ENCODE measurements at places on chromosomes 12 and 14. TPM values are rescaled to one million over a fixed set of nuclear protein-coding genes. Genes with fewer than 3 reads are reported as not detected.

Gene PLEKHA5
- total RNA-seq, result 3.7 TPM

Gene ASB8
- 37.9 TPM for total RNA-seq

Gene C1QL4
- not detected for total RNA-seq

Gene ARHGEF25
- 0.37 TPM for total RNA-seq

Gene TAS2R19
- 1.9 TPM for total RNA-seq

Gene SPTB
- not detected for total RNA-seq

Gene RPS6KA5
- total RNA-seq, result 50.8 TPM

Gene ARF6
- total RNA-seq, result 183 TPM

Gene RHNO1
- total RNA-seq, result 56.9 TPM

Gene MYRFL
- total RNA-seq, result not detected

Gene EPYC
- total RNA-seq, result not detected

Gene OVCH1
- total RNA-seq, result not detected

Gene IFNG
- total RNA-seq, result 3.1 TPM

Gene PA2G4
- total RNA-seq, result 323 TPM

Gene MTERF2
- total RNA-seq, result 3.8 TPM

Gene PTGER2
- 116 TPM for total RNA-seq

Gene RNASE4
- total RNA-seq, result 1.6 TPM

Gene ARL1
- total RNA-seq, result 40.4 TPM

Gene SALL2
- total RNA-seq, result 1.9 TPM

Gene PMEL
- total RNA-seq, result 0.55 TPM

Gene RNF212B
- total RNA-seq, result not detected

Gene KRT82
- total RNA-seq, result not detected

Gene KCNMB4
- total RNA-seq, result 0.60 TPM

Gene PARPBP
- 32.2 TPM for total RNA-seq

Gene IGF1
- total RNA-seq, result 0.52 TPM

Gene TAS2R30
- total RNA-seq, result 3.2 TPM

Gene PTPN21
- total RNA-seq, result 0.08 TPM

Gene HOXC5
- not detected for total RNA-seq

Gene CCDC92
- total RNA-seq, result 14.8 TPM

Gene GPR84
- total RNA-seq, result 0.32 TPM

Gene STK38L
- 19.3 TPM for total RNA-seq

Gene NEDD1
- 42.3 TPM for total RNA-seq

Gene OR4K14
- not detected for total RNA-seq

Gene CIROP
- not detected for total RNA-seq

Gene TSPAN9
- total RNA-seq, result not detected

Gene RHOJ
- total RNA-seq, result not detected

Gene SAMD15
- 0.40 TPM for total RNA-seq

Gene AHNAK2
- total RNA-seq, result not detected

Gene FAM90A1
- total RNA-seq, result not detected

Gene C12orf54
- total RNA-seq, result not detected

Gene NUBPL
- 5.8 TPM for total RNA-seq

Gene ERP27
- 7.9 TPM for total RNA-seq

Gene GALNT8
- total RNA-seq, result 0.84 TPM

Gene INSM2
- total RNA-seq, result not detected
